ENCODE measurements at places on chromosomes 6 and 20.

GRCh38 chr6:55541024-55541423 is 38.0 kb downstream of the HMGCLL1 start:
- DNase-seq = no peak
- H3K4me1 ChIP-seq = no peaks in the 10 kb centered on the region
- H3K36me3 ChIP-seq = no peaks in the 10 kb centered on the region
- H3K4me3 ChIP-seq = no peak overlapping the region
- no peak overlapping the region for H3K27ac ChIP-seq

DNA sequence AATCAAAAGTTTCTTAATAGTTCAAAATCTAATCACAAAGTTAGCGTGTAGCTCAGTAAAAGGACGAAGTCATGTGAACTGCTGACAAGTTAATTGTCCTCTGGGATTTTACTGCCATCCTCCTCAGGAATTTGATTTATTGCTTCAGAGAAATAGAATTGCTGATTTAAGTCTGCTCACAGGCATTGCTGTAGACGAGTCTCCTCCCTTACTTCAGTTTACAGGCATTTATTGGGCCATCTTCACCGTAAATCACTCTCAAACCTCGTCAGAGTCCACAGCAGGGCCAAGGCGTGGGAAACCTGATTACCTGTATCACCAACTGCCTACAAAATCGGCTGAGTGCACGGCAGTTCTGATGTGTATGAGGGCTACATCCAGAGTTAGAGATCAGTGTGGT is 119.1 kb upstream of the PDE10A start:
- H3K27ac ChIP-seq = no peak overlapping the region
- H3K36me3 ChIP-seq = no peaks in the 10 kb centered on the region
- no peak overlapping the region for H3K4me3 ChIP-seq
- H3K4me1 ChIP-seq = no peaks in the 10 kb centered on the region
- peaks cover 56% of the 10 kb centered on the region for H3K27me3 ChIP-seq

- no peaks in the 10 kb centered on the region for H3K36me3 ChIP-seq
- no peak overlapping the region for H3K27ac ChIP-seq
- H3K4me1 ChIP-seq = peaks cover 10% of the 10 kb centered on the region
- no peak for DNase-seq
- H3K27me3 ChIP-seq = peaks cover 13% of the 10 kb centered on the region
Measured at GRCh38 chr6:125509477-125509876, 207.7 kb upstream of the HDDC2 start.

GRCh38 chr6:87756858-87757257 is 54.8 kb upstream of the AKIRIN2 start:
- no peaks in the 10 kb centered on the region for H3K4me1 ChIP-seq
- no peak overlapping the region for H3K27ac ChIP-seq
- no peak overlapping the region for H3K4me3 ChIP-seq
- no peaks in the 10 kb centered on the region for H3K36me3 ChIP-seq
- DNase-seq = peak; percentile 17
- H3K27me3 ChIP-seq = no peaks in the 10 kb centered on the region

All from A673 (cell line).